Amniotic epithelial cell (primary cell): ENCODE measurements at places on chromosomes 4 and X.

DNA sequence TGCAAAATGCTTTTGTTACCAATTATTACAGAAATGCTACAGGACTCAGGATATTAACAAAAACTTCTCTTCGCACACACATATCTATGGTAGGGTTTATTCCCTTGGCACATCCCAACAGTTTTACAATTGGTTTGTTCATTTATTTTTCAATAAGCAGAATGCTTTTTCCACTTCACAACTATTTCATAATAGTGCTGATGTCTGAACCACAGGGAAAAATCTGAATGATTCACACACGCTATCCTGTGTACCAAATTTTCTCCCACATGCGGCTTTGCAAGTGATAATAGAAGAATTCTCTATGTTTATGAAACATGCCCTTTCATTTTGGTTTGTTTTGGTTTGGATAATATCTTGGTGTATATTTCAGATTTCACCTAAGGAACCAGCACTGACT, 725.7 kb upstream of the TENM3 start:
- peak; percentile 79 for DNase-seq

DNA sequence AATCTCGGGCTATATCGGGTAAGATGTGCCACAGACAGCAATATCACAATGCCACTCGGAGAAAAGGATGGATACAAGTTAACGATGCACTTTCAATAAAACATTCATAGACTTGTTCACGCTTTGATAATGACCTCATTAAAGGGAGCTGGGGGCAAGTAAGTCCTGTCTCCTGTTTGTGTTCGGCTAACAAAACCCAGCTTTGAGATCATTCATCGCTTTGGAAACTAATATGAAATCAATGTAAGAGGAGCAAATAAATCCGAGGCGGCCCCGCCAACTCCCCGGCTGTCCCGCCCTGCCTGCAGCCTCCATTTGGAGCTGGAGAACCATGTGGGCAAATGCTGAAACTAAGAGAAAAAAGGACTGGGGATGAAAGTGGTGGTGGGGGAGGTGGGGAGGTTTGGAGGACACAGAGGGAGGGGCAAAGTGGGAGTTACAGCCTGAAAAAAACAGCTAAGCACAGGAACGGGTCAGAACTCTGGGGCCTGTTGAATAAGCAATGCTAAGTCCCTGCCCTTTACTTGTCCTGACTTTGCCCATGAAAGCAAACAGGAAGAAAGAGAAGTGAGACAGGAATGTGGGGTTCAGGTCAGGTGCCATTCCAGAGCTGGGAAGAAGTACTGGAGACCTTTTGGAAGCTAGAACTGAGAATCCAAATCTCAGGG, 3.5 kb upstream of the GSX2 start:
- no peak for DNase-seq

DNA sequence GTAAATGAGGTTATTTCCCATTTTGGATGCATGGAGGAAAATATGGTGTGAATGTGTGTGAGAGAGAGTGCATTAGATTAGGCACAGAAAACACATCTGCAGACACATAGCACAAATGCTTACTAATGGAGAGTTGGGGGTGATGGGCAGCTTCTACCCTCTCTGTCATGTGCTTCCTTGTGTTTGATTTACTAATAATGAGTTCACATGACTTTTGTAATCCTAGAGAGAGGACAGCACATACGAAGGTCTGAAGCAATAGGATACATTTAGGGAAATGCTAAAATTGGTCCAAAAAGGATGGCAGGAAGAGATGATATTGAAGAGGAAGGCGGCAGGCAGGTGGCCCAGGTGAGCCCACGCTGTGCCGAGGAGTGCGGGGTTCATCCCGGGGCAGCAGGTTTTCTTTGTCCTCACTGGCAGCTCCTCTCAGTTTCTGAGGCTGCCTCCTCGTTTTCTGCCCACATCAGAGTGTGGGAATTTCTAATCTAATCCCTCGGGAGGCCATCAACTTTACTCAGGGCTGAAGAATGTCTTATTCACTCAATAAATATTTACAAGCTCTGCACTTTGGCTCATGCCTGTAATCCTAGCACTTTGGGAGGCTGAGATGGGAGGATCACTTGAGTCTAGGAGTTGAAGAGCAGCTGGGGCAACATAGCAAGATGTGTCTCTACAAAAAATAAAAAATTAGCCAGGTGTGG, 15.9 kb upstream of the MAP9 start:
- peak; percentile 91 for DNase-seq

- peak; percentile 75 for DNase-seq
Measured at GRCh38 chr4:144903953-144904711, 193.9 kb downstream of the ANAPC10 start.

DNA sequence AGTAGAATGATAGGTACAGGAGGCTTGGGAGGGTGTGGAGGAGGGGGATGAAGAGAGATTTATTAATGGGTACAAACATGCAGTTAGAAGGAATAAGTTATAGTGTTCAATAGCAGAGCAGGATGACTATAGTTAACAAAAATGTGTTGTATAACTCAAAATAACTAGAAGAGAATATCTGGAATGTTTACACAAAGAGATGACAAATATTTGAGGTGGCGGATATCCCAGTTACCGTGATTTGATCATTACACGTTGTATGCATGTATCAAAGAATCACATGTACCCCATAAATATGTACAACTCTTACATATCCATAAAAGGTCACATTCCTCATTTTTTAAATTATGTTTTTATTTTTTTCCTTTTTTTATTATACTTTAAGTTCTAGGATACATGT, 456.6 kb downstream of the MAGEB5 start:
- DNase-seq: no peak

DNA sequence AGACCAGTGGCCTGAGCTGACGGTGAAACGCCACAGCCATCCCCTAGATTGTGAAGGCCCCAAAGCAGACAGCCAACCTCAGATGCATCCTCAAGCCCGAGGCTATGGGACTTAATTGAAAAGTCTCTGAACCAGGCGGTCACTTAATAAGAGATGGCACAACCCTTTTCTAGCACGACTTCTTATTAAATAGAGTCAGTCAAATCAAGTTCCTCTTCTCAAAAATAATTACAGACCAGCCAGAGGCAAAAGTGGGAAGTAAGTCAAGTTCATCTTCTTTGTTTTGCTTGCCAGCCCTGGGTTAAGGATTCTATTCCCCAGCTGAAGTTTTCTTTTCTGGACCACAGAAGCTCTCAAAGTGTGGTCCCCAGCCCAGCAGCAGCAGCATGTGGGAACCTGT, 9.7 kb upstream of the SH3KBP1 start:
- DNase-seq: no peak

DNA sequence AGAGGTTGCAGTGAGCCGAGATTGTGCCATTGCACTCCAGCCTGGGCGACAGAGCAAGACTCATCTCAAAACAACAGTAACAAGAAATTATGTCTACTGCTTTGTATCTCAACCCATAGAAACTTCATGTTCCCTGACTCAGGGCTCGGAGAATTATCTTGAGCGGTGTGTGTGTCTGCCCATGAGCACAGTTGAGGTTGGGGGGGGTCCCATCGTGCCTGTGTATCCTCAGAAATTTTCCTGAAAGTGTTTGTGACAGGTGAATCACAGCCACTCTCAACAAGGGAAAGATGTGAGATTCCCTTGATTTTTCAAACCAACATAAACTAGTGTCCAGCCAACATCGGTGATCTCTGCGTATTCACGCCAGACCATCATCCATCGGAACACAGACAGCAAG, 319.1 kb downstream of the ASMT start:
- no peak for DNase-seq

- DNase-seq: peak; percentile 1
Measured at GRCh38 chr4:175071123-175071522, 153.0 kb downstream of the ADAM29 start.

GRCh38 chr4:67436742-67437141, 108.6 kb downstream of the CENPC start:
- DNase-seq: peak; percentile 57

GRCh38 chr4:139611391-139611790, 54.2 kb upstream of the MGST2 start:
- no peak for DNase-seq

- DNase-seq: no peak
Measured at GRCh38 chrX:137563681-137564651, 2.0 kb upstream of the ZIC3 start.

GRCh38 chr4:4990329-4990728, 28.9 kb downstream of the CYTL1 start:
- no peak for DNase-seq

GRCh38 chr4:152209772-152210493, 326.0 kb downstream of the FBXW7 start:
- DNase-seq: peak; percentile 4

- no peak for DNase-seq
Measured at GRCh38 chr4:142350871-142351270, 495.2 kb downstream of the INPP4B start.
